ENCODE measurements at places on chromosomes 4 and X.

DNA sequence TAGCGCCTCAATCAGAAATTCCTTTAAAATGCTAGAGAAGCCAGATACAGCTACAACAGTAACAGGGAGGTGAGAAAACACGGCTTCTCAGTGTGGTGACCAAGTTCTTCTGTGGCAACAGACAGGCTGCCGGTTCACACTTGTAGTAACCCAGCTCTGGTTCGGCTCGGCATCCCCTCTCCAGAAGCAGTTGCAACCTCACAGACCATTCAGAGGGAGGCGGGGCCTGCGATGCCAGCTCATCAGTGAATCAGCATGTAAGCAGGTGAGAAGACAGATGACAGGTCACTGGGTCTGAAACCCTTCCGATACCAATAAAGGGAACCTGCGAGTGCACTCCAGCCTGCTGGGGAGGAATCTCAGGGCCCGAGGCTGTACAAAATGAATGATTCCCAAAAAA, 251.0 kb downstream of the KCNIP4 start:
- DNase-seq, result no peak

DNA sequence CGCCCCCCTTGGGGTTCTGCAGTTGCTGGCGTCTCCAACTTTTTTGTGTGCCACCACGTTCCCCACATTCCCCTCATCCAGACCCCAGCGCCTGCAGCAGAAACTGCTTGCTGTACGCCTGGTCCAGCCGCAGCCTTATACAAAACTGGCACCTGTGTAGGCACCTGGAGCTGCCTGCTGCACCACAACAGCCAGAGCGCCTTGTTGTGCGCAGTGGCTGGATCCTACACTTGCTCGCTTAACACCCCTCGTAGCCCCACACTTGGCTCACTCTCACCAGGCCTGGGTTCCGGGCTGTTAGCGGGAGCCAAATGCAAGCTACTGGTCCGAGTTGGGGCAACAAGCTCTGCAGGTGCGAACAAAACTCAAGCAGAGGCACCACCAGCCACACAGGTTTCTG, 136.8 kb downstream of the TECRL start:
- DNase-seq, result no peak

GRCh38 chr4:152885185-152885584, 50.9 kb upstream of the FHDC1 start:
- no peak for DNase-seq

- DNase-seq, result no peak
Observed at GRCh38 chrX:47366041-47366722, 4.2 kb upstream of the ZNF157 start.

GRCh38 chrX:72255445-72255844, 16.6 kb upstream of the ERCC6L start:
- DNase-seq, result no peak

DNA sequence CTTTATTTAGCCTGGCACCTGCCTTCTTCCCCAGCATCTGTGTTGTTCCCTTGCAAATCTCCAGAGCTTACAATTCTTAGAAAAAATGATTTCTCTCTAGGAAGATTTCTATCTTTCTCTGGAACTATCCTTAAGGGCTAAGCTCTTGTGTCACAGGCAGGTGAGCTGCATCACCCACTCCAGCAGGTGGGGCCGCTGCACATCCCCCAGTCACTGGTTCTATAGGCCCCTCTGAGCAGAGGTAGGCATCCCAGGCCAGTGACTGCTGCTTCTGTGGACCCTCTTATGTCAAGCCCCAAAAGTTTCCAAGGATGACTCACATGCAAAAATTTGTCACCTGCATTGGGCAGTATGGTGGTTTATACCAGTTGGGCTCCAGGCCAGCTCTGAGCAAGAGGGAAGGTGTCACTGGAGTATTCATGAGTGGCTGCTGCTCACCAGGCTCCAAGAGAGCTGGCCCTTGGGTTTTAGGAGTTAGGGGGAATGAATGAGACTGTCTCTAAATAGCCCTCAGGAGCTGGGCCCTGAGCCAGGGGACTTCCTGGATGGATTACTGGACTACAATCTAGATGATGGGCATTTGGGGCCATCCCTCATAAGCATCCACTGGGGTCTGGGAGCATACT, 208.1 kb upstream of the EOLA2 start:
- no peak for DNase-seq

DNA sequence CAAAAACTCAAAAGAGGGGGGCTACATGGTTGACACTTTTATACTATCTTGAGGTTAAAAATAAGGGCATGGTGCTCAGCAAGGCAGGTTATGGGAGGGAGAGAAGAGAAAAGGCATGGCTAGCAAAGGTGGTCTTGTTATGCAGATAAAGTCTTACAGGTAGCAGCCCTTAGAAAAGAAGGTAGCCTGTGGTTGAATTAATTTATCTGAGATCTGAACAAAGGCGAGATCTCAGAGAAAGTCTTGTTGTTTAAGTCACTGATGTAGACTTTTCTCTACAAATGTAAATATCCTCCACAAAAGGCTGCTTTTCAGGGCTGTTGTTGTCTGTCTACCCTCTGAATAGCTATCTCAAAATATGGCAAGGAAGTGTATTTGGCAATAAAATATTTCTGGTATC, 1250.4 kb downstream of the PCDH18 start:
- DNase-seq, result no peak

- DNase-seq, result no peak
Observed at GRCh38 chrX:153642051-153642654, 4.8 kb upstream of the DUSP9 start.

GRCh38 chr4:110271986-110272385, 73.6 kb upstream of the ELOVL6 start:
- no peak for DNase-seq

GRCh38 chrX:98924511-98924910, 1485.6 kb downstream of the PCDH19 start:
- no peak for DNase-seq

GRCh38 chr4:17912011-17912410, 101.2 kb downstream of the NCAPG start:
- no peak for DNase-seq

GRCh38 chr4:78292341-78292740, 235.2 kb downstream of the FRAS1 start:
- DNase-seq, result no peak

DNA sequence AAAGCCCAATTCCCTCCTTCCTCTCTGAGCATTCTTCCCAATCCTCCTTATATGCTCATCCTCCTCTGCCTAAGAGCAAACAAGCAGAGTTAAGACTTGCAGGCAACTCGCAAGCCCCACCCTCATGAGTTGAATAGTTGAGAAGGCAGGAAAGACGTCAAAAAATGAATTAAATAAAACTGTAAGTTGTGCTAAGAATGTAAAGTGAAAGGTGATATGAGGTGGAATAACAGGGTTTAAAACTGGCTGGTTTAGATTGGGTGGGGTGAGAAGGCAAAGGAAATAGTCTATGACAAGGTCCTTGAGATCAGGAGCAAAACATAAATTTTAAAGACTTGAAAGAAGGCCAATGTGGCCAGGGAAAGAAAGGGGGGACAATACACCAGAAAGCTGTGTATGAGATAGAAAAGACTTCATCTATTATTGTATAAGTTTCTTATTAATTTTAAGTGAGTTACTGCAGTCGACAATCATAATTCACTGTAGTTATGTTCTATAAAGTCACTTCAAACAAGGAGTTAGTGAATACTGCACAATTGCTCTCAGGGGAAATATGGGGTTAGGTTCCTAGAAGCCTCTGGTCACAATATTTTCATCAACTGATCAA, 124.9 kb downstream of the RELL1 start:
- DNase-seq, result no peak

DNA sequence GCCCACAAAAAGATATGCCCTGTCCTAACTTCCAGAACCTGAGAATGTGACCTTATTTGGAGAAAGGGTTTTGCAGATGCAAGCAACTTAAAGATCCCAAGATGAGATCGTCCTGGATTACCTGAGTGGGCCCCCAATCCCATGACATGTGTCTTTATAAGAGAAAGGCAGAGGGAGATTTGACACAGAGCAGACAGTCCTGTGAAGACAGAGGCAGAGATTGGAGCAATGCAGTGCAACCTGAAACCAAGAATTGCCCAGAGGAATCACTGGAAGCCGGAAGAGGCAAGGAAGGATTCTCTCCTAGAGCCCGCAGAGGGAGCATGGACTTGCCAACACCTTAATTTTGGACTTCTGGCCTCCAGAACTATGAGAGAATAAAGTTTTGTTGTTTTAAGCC, 171.5 kb downstream of the SMIM20 start:
- no peak for DNase-seq

DNA sequence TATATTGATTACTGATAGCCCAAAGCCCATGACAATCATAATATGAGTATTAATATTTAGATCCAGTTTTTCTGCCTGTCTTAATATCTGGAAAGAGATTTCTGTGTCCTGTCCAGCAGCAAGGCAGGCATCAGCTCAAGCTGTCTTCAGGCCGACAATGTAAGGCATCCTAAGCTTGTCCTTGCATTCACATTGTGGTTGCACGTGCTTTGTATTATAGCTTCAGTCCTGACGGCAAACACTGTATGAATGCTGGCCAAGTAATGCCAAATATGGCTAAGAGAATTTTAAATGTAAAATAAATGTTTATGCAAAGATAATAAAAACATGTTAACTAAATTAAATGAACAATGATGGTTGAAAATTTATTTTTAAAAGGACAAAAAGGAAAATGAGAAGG, 255.7 kb upstream of the RPS6KA3 start:
- no peak for DNase-seq

DNA sequence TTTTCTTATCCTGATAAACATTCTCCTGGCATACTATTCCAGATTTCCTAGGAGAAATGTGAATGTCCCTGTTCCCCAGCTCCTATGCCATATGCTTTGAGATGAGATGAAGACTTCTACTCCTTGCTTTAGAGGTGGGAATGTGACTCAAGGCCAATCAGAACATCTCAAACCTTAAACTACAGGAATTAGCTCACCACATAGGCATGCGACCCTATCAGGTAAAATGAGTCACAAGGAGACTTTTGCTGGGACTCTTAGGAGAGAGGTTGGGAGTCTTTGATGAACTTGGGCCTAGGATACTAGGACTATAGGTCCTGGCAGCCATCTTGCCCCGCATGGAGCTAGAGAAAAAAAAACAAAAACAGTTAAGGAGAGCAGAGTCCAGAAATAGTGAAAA, 5.8 kb upstream of the USO1 start:
- DNase-seq, result no peak

GRCh38 chr4:71752383-71753042, 31.4 kb downstream of the GC start:
- DNase-seq, result no peak

DNA sequence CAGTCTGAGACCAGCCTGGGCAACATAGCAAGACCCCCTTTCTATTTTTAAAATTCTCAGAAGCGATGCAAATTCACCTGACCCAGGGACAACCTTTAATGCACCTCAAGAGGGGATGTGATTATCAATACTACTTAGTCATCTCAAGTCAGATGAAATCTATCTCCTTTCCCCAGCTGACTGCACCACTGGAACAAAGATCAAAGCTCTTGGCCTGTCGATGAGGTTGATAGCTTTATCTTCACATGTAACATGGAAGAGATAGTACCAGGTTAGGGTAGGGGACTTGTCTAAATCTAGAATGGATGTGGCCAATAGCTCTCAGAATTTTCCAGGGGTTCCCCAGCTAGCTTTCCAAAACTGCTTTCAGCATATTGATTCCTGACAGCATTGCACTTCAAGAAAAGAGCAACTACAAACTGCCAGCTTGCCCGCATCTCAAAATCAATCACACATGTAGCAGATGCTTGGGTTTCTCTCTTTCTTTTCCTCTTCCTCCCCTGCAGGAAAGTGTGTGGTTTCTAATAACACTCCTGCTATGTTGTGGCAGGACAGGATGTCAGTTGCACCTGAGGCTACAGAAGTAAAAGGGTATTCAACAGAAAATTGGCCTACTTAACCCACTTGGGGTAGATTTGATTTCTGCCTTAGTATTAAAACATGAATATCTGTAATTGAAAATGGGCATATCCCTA, 12.2 kb upstream of the TMEM164 start:
- DNase-seq, result no peak

DNA sequence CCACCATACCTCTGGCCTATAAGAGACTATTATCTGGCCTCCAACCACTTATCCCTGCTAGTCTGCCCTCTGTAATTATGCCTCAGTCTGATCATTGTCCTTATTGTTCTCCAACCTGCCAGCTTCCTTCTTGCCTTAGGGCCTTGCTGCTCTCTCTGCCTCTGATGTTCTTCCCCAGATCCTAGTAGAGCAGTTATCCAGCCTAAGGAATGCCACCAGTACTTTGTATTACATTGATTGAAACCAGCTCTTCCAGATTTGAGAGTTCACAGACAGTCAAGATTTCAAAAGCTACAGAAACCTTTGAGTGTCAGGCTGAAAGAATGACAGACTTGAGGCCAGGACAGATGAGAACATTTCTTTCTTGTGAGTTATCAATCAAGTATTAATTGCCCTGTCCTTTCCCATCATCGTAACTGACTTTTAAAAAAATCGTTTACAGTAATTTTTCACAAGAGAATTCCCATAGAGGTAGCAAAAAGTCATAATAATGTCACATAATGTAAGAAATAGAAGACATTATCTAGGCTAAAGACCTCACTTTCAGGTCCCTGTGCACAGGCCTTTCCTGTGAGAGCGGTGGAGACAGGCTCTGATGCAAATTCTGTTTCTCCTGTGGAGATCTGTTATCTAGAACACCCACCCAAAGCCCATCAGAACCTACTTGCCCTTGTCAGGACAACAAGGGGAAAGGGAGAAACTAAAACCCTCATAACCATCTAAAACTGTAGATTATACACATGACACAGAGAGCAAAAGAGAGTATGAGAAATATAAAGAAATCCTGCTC, 64.1 kb upstream of the GUCY1A1 start:
- no peak for DNase-seq

- no peak for DNase-seq
Observed at GRCh38 chrX:14491689-14492088, 37.6 kb upstream of the GLRA2 start.

DNA sequence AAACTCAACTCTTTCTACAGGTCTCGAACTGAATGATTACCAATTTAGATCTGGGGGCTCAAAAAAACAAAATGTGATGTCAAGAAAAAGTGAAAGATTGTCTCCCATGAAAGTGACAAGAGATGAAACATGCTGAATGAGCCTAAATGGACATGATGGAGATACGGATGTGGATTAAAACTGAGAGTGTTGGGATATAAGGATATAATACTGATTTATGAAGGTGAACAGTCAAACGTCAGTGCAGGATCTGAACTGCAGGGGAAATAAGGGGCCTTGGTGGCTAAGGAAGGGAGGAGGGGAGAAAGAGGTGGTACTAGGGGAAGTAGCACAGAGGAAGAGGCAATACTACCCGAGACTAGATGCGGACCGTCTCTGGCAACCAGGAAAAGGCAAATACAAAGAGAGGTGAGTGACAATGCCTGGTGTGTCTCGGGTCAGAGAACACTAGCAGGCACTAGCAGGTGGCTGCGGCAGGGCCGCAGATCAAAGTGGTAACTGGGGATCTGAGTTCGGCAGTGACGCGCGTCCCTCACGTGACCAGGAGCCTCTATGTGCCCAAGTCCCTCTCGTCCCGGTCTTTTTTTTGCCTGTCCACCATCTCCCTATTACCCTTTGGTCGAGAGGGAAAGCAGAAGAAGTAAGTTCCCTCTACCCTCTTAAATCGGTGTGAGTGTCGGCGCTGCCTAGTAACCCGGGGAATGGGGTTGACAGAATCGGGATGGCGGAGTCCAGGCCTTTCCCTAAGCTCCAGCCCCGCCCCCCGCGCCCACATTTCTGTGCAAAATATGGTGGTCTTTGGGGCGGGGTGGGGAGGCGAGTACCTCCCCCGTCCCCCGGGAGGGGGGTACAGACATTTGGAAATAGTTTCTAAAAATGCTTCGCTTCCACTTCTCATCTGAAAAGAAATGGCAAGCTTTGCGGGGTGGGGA, at the start of gene TCEAL1:
TCEAL1 (plus strand) TSS at position 590 of the 932 bp plus-strand sequence. CDS start 942 bp downstream, outside the sequence.
- no peak for DNase-seq

GRCh38 chrX:119809185-119809666, 17.8 kb upstream of the RPL39 start:
- no peak for DNase-seq

Measured in GOT3 (cell line).